ENCODE measurements at places on chromosomes 11 and 22.

DNA sequence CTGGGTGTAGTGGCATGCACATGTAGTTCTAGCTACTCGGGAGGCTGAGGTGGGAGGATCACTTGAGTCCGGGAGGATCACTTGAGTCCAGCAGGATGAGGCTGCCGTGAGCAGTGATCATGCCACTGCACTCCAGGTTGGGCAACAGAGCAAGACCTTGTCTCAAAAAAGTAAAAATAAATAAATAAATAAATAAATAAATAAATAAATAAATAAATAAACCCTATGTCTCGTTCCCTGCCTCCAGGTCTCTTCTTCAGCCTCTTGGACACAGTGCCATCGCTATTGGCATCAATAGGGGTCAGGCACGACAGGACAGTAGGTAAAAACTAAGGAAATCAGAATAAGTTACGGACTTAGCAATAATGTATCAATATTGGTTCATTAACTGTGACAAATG is 23.4 kb upstream of the SYT12 start:
- DNase-seq, result no peak

DNA sequence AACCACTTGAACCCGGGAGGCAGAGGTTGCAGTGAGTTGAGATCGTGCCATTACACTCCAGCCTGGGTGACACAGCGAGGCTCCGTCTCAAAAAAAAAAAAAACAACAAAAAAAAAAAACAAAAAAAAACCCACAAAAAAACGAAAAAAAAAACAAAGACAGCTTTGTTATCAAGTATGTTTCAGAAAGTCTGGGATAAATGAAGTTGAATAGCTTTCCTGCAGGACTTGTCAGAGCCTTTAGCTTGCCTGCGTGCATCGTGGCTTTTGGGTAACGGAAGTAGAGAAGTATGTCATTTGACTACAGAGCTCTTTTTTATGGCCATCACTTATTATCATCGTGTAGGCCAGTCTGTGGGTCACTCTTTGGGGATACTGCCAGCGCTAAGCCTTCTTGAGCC is 14.6 kb downstream of the TRIOBP start:
- no peak for DNase-seq

GRCh38 chr11:82225930-82226329 is 507.7 kb downstream of the FAM181B start:
- no peak for DNase-seq

GRCh38 chr11:71437879-71438278 is 10.3 kb downstream of the DHCR7 start:
- no peak for DNase-seq

DNA sequence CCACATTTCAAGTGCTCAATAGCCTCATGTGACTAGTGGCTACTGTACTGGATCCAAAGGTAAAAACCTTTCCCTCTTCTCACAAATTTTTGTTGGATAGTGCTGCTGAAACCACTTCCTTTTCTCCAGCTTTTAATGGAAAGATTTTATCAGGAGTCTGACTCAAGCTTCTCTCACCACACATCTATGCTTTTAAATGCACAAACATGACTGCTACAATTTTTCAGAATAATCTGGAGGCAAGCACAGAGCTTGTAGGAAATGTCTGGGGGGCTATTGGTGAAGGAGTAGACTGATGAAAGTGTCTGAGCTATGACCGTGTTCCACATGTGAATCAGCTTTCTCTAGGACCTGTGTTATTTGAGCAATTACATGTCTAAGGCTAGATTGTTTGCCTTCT is 101.1 kb upstream of the FAT3 start:
- DNase-seq, result no peak

- no peak for DNase-seq
Measured at GRCh38 chr11:12243911-12244550, 133.3 kb upstream of the PARVA start.

- DNase-seq, result no peak
Measured at GRCh38 chr22:40108396-40108795, 69.3 kb upstream of the TNRC6B start.

DNA sequence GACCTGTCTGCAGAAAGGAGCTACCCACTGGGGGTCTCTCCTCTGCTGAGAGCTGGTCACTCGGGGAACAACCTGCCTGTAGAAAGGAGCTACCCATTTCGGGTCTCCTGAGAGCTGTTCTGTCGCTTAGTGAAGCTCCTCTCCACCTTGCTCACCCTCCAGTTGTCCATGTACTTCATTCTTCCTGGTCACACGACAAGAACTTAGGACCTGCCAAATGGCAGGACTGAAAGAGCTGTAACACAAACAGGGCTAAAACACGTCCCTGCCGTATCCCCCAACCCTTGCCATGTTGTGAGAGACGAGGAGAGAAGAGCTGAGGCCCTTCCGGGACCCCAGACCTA is 24.1 kb upstream of the RNASEH2C start:
- DNase-seq, result no peak

DNA sequence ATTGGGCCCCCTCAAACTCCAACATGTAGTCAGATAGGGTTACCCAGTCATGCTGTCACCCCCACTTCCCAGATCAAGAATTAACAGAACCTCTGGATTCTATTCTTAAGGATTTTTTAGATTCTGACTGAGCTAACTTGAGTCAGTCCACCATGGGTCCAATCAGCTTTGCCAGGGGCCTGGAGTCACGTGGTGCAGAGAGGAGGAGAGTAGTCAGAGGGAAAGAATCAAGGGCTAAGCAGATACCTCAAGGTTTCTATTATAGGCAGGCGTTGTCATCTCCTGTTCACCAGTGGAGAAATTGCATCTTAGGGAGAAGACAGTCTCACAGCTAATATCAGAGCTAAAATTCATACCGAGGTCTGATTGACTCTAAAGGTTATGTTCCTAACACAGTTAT is 28.2 kb downstream of the FZD4 start:
- DNase-seq, result no peak

GRCh38 chr22:46708766-46709330 is 29.2 kb downstream of the CERK start:
- no peak for DNase-seq

GRCh38 chr22:20574920-20575353 is 67.5 kb downstream of the MED15 start:
- DNase-seq, result no peak

DNA sequence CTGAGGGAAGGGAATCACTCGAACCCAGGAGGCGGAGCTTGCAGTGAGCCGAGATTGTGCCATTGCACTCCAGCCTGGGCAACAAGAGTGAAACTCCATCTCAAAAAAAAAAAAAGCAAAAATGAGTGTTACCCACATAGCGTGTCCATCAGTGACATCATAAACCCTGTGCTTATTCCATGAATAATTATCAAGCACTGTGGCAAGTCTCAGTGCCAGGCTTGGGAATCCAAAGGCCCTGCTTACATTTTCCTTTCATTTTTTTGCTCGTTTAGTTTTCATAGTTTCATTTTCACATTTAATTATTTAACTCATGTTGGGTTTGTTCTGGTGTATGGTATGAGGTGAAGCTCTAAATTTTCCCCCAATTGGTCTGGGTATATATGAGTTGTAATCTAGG is 46.5 kb downstream of the NEU3 start:
- DNase-seq, result no peak

GRCh38 chr11:83827520-83827919 is 541.4 kb upstream of the CCDC90B start:
- DNase-seq, result no peak
